Stimulated activated CD4-positive, alpha-beta T cell treated with anti-CD3 and anti-CD28 coated beads, Interleukin-2, amount 100 ng/mL, for 4 hours (primary cell): ENCODE measurements at places on chromosomes 7 and 10.

DNA sequence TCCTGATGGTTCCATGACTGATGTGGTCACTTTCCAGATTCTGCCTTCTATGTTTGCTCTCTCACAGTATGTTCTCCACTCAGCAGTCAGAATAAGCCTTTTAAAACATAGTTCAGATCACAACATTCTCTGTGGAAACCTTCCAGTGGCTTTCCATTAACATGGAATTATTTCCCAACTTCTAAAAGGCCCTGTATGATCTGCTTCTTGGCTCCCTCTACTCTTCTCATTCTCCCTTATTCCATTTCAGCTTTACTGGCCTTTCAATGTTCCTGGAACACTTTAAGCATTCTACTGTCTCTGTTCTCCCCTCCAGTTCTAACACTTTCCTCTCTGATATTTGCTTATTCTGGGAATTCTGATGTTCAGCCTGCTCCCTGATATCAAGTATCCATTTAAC, 325.6 kb downstream of the THSD7A start:
- no peak for DNase-seq

DNA sequence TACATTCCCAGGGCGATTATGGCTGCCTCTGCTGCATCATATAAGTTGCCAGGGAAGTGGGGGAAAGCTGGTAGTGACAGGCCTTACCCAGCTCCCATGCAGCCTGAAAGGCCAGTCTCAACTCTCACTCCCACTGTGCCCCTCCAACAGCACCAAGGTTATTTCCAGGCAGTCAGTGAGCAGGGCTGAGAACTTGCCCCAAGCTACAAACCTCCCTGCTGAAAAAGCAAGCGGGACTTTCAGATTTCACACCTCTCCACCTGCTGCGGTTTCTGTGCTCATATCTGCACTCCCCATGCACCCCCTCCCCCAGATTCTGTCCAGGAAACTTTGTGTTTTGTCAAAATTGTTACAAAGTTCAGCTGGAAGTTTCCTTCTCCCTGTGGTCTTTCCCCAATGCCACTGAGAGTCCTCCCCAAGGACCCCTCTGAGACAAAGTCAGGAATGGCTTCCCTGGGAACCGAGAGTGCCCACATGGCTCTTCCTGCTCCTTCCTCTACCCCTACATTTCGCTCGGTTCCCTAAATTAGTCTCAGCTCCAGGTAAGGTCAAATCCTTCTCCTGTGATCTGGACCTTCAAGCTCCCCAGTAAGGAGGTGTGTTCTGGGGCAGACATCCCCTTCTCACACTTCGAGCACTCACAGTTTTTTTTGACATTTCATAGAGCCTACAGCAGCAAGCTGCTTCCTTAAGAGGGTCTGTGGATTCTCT, 25.3 kb upstream of the WNT2 start:
- no peak for DNase-seq

- DNase-seq = no peak
Observed at GRCh38 chr7:88347517-88347916, 40.8 kb upstream of the STEAP4 start.

DNA sequence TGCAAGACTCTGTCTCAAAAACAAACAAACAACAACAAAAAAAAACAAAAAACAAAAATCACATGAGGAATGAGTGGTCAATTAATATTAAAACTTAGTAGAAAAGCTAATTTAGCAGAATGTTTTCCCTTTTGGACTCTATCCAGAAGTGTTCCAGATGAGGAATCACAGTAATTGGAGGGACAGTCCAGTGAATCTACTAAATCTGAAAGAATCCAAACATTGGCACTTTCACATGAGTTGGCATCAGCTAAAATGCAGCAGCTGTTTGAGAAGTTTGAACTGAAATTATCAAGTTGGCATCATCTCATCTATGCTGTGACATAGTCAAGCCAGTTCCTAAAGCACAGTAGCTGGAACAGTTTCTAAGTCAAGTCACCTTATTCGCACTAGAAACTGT, 367.8 kb downstream of the PPP1R3A start:
- no peak for DNase-seq

DNA sequence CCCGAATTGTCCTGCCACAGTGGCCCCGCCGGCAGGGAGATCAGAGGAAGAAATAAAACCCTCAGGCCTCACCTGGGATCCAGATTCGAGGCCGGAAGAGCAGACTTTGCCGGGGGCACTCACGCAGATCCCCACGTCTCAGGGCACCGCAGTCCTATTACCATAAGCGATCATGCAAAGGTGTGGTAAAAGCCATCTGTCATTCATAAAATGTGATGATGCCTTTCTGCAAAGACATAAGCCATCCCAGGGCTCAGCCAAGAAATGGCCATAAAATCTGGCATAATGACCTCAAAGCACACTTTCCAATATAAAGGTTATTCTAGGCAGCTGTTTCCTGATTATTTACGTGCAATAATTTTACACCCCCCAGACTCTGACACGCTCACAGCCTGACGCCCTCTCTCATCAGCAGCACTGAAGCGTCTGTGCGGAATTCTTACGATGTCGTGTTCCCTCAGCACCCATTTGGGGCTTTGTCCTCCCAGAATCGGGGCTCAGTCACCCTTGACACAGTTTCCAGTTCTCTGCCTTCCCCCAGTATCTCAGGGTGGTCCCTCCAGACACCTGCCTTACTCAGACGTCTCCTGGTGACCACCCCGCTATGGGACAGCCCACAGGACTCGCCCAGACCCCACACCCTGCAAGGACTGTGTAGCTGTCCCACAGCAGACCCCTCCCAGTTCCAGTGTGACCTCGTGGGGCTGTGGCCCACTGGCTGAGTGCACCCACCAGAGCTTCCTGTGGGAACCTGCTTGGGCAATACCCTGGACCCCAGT, 74.3 kb upstream of the FAM20C start:
- no peak for DNase-seq

GRCh38 chr7:109020251-109020650, 450.6 kb downstream of the DNAJB9 start:
- no peak for DNase-seq
